ENCODE measurements at places on chromosomes 16 and 17. TPM values are rescaled to one million over a fixed set of nuclear protein-coding genes. Genes with fewer than 3 reads are reported as not detected.

Gene VPS25
- total RNA-seq: 93.0 TPM

Gene RAMP2
- total RNA-seq: 3.7 TPM

- no peaks in the 10 kb centered on the region for H3K4me1 ChIP-seq
- DNase-seq: no peak
- H3K27ac ChIP-seq: no peak overlapping the region
- H3K27me3 ChIP-seq: no peaks in the 10 kb centered on the region
- no peaks in the 10 kb centered on the region for H3K36me3 ChIP-seq
Observed at GRCh38 chr16:67673712-67674580, 7.3 kb downstream of the C16orf86 start.

- H3K4me1 ChIP-seq: peaks cover 18% of the 10 kb centered on the region
- no peak overlapping the region for H3K27ac ChIP-seq
- no peak for DNase-seq
Observed at GRCh38 chr17:38697061-38697820, 7.8 kb upstream of the MLLT6 start.

Gene DCAKD
- 45.8 TPM for total RNA-seq

DNA sequence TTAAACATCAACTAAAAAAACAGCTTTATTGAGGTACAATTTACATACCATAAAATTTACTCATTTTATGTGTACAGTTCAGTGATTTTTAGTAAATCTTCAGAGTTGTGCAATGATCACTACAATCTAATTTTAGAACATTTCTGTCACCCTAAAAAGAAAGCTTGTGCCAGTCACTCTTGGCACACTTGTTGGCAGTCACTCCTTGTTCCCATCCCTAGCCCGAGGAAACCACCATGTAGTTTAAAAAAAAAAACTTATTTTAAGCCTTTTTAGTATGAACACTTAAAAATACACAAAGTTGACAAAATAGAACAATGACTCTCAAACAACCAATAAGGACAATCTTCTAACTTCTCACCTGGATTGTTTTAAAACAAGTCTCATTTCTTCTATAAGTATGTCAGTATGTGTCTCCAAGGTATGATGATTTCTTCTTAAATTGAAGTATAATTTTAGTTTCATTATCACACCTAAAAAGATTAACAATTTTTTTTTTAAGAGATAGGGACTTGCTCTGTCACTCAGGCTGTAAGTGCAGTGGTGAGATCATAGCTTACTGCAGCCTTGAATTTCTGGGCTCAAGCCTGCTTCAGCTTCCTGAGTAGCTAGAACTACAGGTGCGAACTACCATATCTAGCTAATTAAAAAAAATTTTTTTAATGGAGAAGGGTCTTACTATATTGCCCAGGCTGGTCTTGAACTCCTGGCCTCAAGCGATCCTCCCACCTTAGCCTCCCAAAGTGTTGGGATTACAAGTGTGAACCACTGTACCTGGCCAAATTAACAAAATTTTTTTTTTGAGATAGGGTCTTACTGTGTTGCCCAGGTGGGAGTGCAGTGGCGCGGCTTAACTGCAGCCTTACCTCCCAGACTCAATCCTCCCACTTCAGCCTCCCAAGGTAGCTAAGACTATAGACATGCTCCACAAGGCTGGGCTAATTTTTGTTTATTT lies 53.2 kb downstream of the PPM1E start:
- H3K4me3 ChIP-seq: no peak overlapping the region
- no peaks in the 10 kb centered on the region for H3K27me3 ChIP-seq
- H3K27ac ChIP-seq: no peak overlapping the region
- no peaks in the 10 kb centered on the region for H3K36me3 ChIP-seq
- H3K4me1 ChIP-seq: no peaks in the 10 kb centered on the region

DNA sequence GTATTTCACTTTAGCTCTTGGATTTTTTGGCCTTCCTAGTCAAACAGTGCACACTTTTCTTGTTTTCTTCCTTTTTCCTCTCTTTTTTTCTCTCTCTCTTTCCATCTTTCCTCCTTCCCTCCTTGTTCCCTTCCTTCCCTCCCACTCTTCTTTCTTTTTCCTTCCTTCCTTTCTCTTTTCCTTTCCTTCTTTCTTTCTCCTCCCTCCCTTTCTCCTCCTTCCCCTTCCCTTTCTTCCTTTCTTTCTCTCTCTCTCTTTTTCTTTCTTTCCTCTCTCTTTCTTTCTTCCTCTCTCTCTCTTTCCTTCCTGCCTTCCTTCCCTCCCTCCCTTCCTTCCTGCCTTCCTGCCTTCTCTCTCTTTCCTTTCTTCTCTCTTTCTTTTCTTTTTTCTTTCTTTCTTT lies 181.6 kb upstream of the ELAC2 start:
- H3K4me3 ChIP-seq: no peak overlapping the region
- no peak for DNase-seq
- no peak overlapping the region for H3K27ac ChIP-seq
- peaks cover 64% of the 10 kb centered on the region for H3K27me3 ChIP-seq
- H3K36me3 ChIP-seq: no peaks in the 10 kb centered on the region

GRCh38 chr17:33725675-33726271 lies 432.7 kb upstream of the ASIC2 start:
- no peak overlapping the region for H3K27ac ChIP-seq
- no peak overlapping the region for H3K4me3 ChIP-seq
- no peaks in the 10 kb centered on the region for H3K36me3 ChIP-seq
- no peaks in the 10 kb centered on the region for H3K27me3 ChIP-seq
- H3K4me1 ChIP-seq: no peaks in the 10 kb centered on the region

DNA sequence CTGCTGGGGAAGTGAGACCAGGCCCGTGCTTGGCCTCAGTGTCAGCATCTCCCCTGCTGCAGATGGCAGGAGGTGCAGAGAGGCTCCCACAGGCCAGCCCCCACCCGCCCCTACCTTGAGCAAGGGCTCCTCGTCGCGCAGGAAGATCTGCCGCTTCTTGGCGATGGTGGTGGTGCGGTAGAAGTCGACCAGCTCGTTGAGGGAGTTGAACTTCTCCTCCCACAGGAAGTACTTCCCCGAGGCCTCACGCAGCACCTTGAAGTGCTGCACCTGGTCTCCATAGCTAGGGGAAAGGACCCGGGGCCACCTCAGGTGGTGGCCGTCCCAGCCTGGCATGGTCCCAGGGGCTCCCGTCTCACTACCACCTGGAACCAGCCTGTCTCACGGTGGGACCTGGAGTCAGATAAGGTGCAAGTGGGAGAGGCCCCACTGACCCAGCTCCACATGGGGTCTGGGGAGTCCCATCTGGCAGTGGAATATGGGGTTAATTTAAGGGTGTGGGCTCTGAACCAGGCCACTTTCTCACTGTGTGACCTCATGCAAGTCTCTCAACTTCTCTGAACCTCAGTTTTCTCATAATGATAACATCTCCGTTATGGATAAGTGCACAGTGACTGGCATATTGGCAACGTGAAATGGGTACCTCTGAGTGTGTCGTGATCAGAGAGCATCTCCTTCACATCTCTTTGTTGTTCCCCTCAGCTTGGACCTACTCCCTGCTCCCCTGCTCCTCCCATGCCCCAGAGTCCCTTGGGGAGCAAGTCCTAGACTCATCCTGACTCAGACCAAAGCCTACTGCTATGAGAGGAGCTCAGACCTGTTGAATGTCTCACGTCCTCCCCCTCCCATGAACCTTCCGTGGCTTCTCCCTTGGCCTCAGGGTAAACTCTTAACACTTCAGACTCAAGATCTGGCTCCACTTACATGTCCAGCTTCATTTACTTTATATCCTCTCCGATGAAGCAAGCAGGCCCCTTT lies 19.8 kb upstream of the FAM83G start:
- no peaks in the 10 kb centered on the region for H3K4me1 ChIP-seq
- no peaks in the 10 kb centered on the region for H3K36me3 ChIP-seq
- peak overlapping the region; percentile 58 for H3K27ac ChIP-seq
- H3K27me3 ChIP-seq: no peaks in the 10 kb centered on the region
- H3K4me3 ChIP-seq: no peak overlapping the region

GRCh38 chr16:57514791-57515600 lies 21.4 kb downstream of the CCDC102A start:
- no peak for DNase-seq
- no peaks in the 10 kb centered on the region for H3K36me3 ChIP-seq
- H3K27me3 ChIP-seq: no peaks in the 10 kb centered on the region
- H3K4me1 ChIP-seq: no peaks in the 10 kb centered on the region
- H3K27ac ChIP-seq: no peak overlapping the region

GRCh38 chr16:57134982-57135381 lies 42.6 kb downstream of the CPNE2 start:
- no peaks in the 10 kb centered on the region for H3K27me3 ChIP-seq
- DNase-seq: no peak
- no peaks in the 10 kb centered on the region for H3K4me1 ChIP-seq
- no peaks in the 10 kb centered on the region for H3K36me3 ChIP-seq
- H3K27ac ChIP-seq: no peak overlapping the region

DNA sequence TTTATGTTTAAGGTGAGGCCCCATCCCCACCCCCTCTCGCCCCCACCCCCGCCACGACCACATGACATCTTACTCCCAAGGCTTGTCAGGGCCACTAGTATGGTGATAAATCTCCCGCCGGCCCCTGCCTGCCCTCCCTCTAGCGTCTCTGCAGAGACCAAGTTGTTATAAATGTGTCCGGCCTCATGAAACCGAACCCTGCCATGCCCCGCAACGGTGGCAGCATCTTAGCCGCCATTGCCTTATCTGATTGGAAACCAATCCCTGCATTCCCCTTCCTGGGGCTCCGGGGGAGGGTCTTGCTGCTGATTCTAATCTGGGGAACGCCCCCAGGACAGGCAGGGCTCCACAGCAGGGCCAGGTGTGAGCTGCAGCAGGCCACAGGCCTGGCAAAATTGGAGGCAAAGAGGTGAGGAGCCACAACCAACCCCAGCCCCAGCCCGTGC lies 352.4 kb downstream of the C16orf95 start:
- H3K4me3 ChIP-seq: no peak overlapping the region
- H3K27me3 ChIP-seq: peaks cover 38% of the 10 kb centered on the region
- peaks cover 10% of the 10 kb centered on the region for H3K4me1 ChIP-seq
- no peak overlapping the region for H3K27ac ChIP-seq
- no peak for DNase-seq
- H3K36me3 ChIP-seq: no peaks in the 10 kb centered on the region

- H3K27ac ChIP-seq: no peak overlapping the region
- H3K27me3 ChIP-seq: no peaks in the 10 kb centered on the region
- H3K36me3 ChIP-seq: peaks cover 21% of the 10 kb centered on the region
Observed at GRCh38 chr17:2338315-2338657, 985 bp downstream of the SGSM2 start.

DNA sequence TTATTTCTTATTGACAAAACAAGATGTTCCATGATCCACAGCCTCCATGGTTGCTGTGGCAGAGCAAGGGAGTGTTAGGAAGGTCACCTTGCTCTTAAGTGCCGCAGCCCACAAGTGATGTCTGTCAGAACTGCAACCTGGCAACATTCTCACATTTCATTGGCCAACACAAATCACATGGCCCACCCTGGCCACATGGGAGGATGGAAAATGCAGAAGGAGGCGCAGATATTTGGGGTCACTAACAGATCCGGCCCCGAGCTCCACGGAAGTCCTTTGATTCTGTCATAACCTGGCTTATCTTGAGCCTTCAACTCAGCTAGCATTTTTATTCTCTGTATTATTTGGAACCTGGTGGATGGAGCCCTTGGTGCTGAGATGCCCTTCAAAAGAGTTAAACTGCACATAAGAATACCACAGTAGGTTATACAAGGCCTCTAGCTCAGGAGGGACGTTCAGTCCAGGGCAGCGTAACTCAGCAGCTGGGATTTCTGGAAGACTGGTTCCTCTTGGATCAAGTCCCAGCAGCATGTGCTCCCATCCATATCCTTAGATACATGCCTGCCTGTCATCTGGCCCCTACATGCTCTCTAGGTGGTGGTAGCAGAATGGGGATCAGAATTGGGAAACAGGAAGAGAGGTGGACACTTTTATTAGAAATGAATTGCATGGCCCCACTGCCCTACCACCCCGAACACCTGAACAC lies 508.1 kb downstream of the HAPSTR1 start:
- H3K4me3 ChIP-seq: no peak overlapping the region
- no peak overlapping the region for H3K27ac ChIP-seq
- no peaks in the 10 kb centered on the region for H3K4me1 ChIP-seq
- no peaks in the 10 kb centered on the region for H3K36me3 ChIP-seq
- DNase-seq: no peak

DNA sequence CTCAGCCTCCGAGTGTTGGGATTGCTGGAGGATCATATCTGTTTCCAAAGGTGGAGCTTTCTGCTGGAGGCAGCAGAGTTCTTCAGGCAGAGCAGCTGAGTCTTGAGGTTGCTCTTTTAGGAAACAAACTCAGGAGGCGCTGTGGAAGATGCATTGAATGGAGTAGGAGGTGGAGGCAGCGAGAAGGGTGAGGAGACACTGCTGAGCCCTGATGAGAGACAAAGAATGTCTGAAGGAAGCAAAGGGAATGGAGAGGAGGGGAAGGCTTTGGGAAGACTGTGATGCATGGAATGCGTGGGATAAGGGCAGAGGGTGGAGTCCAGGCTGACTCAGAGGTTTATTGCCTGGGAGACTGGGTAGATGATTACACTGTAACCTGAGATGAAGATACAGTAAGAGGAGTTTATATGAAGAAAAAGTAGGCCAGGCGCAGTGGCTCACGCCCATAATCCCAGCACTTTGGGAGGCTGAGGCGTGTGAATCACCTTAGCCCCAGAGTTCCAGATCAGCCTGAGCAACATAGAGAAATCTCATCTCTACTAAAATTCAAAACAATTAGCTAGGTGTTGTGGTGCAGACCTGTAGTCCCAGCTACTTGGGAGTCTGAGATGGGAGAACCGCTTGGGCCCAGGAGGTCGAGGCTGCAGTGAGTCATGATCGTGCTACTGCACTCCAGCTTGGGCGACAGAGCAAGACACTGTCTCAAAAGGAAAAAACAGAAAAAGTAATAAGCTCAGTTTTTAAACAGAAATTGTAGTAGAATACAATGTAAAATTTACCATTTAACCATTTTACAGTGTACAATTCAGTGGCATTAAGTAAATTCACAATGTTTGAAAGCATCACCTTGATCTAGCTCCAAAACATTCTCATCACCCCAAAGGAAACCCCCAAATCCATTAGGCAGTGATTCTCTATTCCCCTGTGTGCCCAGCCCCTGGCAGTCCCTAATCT lies 17.8 kb upstream of the TMEM219 start:
- H3K27ac ChIP-seq: peak overlapping the region; percentile 95
- peaks cover 17% of the 10 kb centered on the region for H3K4me1 ChIP-seq
- H3K27me3 ChIP-seq: no peaks in the 10 kb centered on the region
- no peaks in the 10 kb centered on the region for H3K36me3 ChIP-seq

Gene DNASE1L2
- 0.13 TPM for total RNA-seq

DNA sequence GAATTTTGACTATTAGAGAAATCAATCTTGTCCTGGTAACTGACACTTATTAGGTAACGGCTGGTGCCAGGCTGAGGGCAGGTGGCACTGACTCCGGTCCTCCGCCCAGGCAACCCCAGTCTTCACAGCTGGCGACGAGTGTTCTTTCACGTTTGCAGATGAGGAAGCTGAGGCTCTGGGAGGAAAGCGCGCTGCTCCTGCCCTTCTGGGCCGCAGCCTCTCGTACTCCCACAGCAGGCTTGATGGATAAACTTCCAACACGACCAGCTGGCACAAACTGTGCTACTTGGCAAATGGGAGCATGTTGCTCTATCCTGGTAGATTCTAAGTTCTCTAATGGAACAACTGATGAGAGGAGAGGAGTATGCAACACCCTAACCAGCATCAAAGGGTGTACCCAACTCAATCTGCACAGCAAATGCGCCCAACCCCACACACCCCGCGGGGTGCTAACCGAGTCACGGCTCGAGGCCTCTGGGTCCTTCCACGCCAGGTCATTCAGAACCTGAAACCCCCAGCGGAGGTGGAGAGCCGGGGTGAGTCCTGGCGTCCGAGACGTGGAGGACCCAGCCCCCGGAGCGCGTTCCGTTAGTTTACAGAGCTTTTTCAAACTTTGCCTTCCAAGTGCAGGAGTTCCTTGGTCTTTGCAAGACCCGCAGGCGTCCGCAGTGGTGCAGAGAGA lies 477 bp upstream of the SLC47A1 start:
- DNase-seq: no peak
- peak overlapping the region; percentile 66 for H3K4me3 ChIP-seq
- no peaks in the 10 kb centered on the region for H3K36me3 ChIP-seq
- H3K27ac ChIP-seq: no peak overlapping the region
